ENCODE measurements at places on chromosomes 13 and 19.

GRCh38 chr13:74098077-74098476 lies 36.1 kb downstream of the KLF12 start:
- no peak for DNase-seq

GRCh38 chr13:101429733-101430132 lies 13.4 kb upstream of the NALCN start:
- DNase-seq, result no peak

DNA sequence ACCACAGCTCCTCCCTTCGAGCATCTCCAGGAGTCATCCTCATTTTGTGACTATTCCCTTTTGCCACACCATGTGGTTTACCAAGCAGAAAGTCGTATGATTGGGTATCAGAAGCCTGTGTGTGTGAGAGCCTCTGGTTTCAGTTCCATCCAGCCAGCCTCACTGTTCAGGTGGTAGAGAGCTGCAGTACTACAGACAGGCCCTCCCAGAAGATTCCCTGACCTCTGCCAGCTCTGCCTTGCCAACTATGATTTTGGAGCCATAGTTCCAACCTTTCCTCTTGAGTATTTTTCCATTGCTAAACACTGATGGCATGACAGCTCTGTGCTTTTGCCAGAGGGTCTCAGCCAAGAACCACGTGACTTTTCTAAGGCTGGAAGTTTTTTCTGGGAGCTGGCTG lies 82.5 kb downstream of the DHRS12 start:
- no peak for DNase-seq

- no peak for DNase-seq
Measured at GRCh38 chr13:102347490-102347889, 54.4 kb downstream of the FGF14 start.

DNA sequence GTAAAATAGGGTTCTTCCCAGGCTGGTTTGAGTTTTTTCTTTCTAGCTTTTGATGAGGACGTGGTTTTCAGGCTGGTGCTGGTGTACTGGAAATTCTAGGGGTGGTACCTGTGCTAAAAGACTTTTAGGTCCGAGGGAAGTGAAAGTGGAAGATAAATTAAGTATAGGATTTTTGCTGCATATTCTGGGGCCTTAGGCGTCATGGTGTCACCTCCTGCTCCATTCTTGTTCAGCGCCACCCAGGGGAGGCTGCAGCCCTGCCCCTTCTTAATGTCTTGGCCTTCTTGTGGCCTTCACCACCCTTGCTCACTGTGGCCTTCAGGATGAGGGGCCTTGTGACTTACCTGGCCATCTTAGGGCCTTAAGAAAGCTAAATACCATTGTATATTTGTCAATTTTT lies 12.4 kb downstream of the ZNF552 start:
- no peak for DNase-seq

- no peak for DNase-seq
Measured at GRCh38 chr13:57558051-57558467, 73.5 kb upstream of the PCDH17 start.

- no peak for DNase-seq
Measured at GRCh38 chr13:24135674-24136300, 24.7 kb upstream of the SPATA13 start.

- no peak for DNase-seq
Measured at GRCh38 chr19:17244618-17245534, 843 bp downstream of the NR2F6 start.

GRCh38 chr13:26420282-26420960 lies 137.1 kb upstream of the WASF3 start:
- DNase-seq, result no peak

DNA sequence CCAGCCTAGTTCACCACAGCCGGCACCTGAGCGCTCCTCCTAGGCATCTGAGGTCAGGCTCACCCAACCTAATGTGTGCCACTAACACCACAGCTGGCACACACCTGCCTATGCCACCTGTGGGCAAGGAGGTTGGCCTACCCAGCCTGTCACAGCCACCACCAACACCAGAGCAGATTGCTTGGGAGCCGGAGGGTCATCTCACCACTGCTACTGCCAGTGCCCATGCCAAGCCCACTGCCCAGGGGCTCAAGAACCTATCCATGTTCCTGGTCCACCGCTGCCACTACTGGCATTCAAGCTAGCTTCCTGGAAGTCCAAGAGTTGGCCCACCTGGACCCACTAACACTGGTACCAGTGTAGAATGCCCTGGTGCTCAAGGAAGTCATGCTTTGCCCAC lies 42.5 kb downstream of the F2RL3 start:
- no peak for DNase-seq

DNA sequence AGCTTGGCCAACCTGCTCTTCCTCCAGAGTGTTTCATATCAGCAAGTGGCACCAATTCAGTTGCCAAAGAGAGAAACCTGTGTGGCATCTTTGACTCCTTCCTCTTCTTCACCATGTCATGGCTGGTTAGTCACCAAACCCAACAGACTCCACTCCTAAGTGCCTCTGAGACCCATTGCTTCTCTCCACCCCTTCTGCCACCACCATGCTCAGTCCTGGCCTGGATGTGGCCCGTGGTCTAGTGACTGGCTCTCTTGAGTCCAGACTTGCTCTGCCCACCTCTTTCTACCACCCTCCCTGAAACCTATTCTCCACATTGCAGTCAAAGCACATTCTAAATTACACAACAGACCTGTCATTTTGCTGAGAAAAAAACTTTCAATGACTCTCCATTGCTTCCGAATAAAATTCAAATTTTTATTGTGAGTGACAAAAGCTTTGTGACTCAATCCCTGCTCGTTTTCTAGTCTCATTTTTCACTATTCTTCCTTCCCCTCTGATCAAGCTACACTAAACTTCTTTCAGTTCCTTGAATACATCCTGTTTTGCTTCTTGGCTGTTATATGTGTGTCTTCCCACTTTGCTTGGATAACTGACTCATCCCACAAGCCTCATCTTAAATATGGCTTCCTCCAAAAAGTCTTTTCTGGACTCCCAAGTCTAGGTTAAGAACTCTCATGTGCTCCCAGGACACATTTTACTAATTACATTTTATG lies 12.0 kb upstream of the TNFSF11 start:
- DNase-seq, result no peak

DNA sequence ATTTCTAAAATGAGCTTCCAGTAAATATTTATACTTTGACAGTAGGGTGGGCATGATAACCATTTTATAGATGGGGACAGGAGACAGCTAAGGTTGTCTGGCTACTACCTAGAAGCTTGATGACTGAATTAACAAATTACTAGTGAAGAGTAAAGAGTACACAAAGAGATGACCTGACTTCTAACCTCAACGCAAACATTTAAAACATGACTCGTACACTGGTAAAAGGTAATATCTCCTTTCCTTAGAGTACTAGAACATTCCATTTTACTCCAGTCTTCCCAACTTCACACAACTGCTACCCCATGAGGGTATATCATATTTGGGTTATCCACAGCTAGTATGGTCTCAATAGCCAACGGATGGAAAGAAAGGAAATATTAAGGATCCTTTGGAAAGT lies 258.9 kb downstream of the FOXO1 start:
- DNase-seq, result no peak

DNA sequence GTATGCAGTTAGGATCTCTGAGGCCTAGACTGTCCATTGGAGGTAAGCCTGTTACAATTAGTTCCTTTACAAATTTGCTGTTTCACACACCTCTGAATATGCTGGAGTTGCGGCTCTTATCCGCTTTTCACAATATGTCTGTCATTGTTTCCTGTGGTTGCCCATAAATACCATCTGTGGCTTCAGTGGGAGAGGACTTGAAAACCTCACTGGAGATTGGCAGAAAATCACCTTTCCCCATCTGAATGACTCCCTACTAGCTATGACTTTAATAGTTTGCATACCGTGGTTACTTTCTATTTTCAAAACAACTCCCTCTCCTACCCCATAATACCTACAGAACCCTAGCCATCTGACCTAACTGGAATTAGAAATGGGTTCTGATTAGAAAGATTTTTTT lies 454.3 kb downstream of the PCDH17 start:
- no peak for DNase-seq

GRCh38 chr19:3908266-3909054 lies 24.4 kb upstream of the NMRK2 start:
- no peak for DNase-seq

GRCh38 chr19:40335855-40336600 lies 12.2 kb downstream of the C19orf47 start:
- DNase-seq, result no peak

- DNase-seq, result no peak
Measured at GRCh38 chr13:96730676-96731075, 263.6 kb downstream of the OXGR1 start.

DNA sequence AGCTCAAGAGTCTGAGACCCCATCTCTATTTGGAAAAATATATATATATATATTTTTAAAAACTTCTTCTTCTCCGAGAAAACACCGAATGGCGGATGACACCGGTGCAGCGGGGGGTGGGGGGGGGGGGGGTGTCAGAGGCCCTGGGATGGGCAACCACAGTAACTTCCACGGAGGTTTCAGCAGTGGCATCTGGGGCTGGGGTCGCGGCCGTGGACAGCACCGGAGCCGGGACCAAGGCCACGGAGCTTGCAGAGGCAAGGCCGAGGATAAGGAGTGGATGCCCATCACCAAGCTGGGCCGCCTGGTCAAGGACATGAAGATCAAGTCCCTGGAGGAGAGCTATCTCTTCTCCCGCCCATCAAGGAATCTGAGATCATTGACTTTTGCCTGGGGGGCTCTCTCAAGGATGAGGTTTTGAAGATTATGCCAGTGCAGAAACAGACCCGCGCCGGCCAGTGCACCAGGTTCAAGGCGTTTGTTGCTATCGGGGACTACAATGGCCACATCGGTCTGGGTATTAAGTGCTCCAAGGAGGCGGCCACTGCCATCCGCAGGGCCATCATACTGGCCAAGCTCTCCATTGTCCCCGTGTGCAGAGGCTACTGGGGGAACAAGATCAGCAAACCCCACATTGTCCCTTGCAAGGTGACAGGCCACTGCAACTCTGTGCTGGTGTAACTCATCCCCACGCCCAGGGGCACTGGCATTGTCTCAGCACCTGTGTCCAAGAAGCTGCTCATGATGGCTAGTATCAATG lies 59.0 kb downstream of the EPS15L1 start:
- DNase-seq, result no peak

- DNase-seq, result no peak
Measured at GRCh38 chr13:112457485-112457884, 81.3 kb downstream of the SPACA7 start.

DNA sequence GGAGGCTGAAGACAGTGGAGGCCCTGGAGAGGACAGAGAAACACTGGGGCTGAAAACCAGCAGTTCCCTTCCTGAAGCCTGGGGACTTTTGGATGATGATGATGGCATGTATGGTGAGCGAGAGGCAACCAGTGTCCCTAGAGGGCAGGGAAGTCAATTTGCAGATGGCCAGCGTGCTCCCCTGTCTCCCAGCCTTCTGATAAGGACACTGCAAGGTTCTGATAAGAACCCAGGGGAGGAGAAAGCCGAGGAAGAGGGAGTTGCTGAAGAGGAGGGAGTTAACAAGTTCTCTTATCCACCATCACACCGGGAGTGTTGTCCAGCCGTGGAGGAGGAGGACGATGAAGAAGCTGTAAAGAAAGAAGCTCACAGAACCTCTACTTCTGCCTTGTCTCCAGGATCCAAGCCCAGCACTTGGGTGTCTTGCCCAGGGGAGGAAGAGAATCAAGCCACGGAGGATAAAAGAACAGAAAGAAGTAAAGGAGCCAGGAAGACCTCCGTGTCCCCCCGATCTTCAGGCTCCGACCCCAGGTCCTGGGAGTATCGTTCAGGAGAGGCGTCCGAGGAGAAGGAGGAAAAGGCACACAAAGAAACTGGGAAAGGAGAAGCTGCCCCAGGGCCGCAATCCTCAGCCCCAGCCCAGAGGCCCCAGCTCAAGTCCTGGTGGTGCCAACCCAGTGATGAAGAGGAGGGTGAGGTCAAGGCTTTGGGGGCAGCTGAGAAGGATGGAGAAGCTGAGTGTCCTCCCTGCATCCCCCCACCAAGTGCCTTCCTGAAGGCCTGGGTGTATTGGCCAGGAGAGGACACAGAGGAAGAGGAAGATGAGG lies 1.5 kb downstream of the PPP1R15A start:
- no peak for DNase-seq
